ENCODE measurements at places on chromosomes 3 and 15.

DNA sequence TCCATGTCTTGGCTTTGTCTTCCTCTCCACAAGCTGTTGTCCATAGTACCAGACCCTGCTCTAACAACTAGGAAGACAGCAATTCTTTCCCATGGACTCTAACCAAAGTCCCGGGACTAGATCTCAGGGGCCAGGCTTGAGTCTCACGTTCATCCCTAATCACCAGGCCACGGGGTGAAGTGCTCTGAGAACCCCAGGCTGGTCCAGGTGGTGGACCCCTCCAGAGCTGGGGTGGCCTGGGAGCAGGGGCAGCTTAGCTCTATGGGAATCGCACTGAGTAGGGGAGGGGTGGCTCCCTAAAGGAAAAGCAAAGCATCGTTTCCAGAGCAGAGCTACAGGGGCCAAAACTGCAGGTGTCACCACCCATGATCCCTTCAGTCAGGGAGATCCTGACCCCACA is 150.9 kb downstream of the TPRA1 start:
- DNase-seq: no peak

DNA sequence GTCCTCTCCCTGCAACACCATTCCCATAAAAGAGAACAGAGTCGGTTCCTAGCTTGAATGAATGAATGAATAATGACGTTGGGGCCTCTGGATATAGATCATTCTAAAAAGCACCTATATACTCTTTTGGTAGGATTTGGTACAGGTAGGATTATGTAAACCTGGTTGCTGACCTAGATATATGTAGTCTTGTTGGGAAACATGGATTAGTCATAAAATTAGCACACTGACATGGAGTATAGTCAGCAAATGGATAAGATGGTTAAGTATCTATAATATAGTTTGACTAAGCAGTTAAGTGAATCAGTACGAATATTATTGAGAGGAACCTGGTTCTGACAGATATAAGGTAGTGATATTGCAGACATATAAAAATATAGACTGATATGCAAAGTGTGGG is 142.5 kb downstream of the FILIP1L start:
- no peak for DNase-seq

DNA sequence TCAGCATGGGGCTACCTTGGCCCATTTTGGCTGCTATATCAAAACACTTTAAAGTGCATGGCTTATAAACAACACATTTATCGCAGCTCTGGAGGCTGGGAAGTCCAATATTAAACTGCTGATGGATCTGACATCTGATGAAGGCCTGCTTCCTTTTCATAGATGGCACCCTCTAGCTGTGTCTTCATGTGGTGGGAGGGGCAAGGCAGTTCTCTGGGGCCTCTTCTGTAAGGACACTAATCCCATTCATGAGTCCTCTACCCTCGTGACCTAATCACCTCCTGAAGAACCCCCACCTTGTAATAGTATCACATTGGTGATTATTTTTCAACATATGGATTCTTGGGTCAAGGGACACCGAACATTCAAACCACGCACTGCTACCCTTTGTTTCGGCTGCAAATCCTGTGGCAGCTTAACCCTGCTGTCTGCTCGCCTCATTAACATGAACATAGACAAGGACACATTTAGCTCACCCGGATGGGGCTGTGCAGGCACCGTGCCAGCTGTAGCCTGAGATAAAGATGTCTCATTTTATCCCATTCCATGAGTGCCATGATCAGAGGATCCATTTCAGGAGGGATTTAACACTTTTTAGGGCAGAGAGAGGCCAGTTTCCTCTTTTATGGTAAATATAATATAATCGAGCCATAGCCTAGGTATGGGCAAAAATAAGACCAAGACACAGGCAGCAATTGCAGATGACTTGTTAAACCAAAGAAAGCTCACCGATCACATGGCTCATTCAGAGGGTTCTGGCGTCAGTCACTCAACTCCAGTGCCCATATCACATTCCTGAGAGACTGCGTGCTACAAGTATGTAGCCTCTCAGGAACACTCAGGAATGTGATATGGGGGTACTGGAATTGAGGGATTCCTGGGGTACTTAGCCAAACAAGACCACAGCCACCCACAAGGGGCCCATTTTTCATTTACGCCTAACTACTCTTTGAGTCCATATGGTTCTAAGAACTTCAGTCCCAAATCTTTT is 251.1 kb upstream of the ST8SIA2 start:
- no peak for DNase-seq

- DNase-seq: no peak
These were observed 84.3 kb downstream of the IQSEC1 start for GRCh38 chr3:12988728-12989454.

GRCh38 chr3:175307642-175308041 is 448.5 kb downstream of the NAALADL2 start:
- no peak for DNase-seq

- no peak for DNase-seq
These were observed at the start of gene ADAMTS9 for GRCh38 chr3:64687781-64688604. Gene ADAMTS9 (minus strand): TSS chr3:64688000. CDS start chr3:64687657, 343 bp downstream.

DNA sequence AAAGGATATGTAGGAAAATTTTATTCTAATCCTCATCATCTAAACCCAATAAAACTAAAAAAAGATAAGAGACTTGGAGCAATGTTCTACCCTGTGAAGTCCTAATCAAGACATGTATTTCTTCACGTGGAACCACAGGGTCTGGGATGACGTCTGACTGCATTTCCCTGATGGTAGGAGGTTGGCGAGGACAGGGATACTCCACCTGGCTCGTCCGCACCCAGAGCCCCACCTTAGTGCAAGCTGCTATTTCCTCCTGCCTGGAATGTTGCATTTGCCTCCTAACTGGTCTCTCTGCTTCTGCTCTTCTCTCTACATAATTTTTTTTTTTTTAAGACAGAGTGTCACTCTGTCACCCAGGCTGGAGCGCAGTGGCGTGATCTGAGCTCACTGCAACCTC is 57.7 kb upstream of the RASGRP1 start:
- DNase-seq: no peak

- DNase-seq: no peak
These were observed at the start of gene UTS2B for GRCh38 chr3:191329654-191330529. Gene UTS2B (minus strand): TSS chr3:191330526. CDS start chr3:191282189, 48,337 bp downstream.

GRCh38 chr3:187963677-187964385 is 190.1 kb upstream of the LPP start:
- DNase-seq: no peak

DNA sequence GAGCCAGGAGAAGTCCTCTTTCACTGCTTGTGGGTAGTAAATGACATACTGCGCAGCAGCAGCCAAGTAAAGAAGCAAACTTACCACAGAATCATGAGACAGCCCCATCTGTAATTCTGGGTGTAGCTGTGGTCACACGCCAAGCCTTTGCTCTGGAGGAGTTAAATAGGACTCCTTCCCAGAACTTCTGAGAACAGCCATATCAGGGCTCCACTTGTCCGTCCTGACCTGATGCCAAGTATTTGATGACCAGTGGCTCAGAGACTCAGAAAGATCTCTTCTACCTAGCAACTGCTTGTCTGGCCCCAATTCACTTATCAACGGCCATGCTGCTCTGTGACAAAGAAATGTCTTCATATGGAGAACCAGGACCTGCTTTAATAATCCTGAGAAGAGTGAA is 20.6 kb upstream of the GOLIM4 start:
- no peak for DNase-seq

DNA sequence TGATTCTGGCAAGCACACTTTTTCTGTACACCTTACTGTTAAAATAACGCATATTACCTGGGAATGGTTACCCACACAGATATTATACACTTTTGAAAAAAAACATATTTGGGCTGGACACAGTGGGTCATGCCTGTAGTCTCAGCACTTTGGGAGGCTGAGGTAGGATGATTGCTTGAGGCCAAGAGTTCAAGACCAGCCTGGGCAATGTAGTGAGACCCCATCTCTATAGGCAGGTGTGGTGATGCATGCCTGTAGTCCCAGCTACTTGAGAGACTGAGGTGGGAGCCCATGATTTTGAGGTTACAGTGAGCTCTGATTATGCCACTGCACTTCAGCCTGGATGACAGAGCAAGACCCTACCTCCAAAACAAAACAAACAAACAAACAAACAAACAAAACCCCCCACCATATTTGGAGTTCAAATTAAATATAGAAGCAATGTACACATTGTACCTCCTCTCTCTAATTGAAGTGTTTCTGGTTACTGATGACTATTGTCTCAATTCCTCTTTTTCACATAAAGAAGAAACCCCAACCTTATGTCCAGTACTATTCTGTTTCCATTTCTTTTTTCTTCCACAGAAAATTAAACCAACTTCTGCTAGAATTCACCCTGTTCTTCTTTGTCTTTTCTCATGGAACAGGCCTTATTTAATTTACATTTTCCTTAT is 152.6 kb upstream of the UMPS start:
- DNase-seq: no peak

DNA sequence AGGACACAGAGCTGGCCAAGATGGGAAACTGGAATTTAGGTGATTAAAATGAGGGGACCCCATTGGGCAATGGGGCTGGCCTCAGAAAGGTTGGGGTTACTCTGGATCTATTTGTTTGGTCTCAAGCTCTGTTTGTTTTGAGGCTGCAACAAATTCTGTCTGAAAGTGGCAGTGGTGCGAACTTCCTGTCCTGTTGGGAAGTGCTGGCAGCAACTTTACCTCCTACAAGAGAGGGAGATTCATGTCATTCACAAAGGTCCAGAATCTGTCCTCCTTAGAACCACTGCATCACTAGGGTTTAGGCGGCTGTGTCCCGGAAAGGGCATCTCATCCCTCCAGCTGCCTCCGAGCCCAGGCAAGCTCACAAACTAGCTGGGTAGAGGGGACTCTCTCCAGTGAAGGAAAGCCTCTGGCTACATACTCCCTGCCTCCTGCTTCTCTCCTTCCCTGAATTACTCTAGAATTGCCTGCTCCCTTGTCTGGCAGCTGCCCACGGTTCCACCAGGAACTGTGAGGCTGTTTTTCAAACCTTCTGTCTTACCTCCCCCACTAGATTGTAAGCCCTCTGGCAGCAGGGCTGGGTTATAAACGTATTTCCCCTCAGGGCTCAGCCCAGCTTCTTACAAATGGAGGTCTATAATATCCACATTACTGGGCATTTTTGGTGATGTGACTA is 23.6 kb downstream of the MEGF11 start:
- DNase-seq: no peak

- DNase-seq: no peak
These were observed 5.9 kb downstream of the ISG20 start for GRCh38 chr15:88644741-88645140.

DNA sequence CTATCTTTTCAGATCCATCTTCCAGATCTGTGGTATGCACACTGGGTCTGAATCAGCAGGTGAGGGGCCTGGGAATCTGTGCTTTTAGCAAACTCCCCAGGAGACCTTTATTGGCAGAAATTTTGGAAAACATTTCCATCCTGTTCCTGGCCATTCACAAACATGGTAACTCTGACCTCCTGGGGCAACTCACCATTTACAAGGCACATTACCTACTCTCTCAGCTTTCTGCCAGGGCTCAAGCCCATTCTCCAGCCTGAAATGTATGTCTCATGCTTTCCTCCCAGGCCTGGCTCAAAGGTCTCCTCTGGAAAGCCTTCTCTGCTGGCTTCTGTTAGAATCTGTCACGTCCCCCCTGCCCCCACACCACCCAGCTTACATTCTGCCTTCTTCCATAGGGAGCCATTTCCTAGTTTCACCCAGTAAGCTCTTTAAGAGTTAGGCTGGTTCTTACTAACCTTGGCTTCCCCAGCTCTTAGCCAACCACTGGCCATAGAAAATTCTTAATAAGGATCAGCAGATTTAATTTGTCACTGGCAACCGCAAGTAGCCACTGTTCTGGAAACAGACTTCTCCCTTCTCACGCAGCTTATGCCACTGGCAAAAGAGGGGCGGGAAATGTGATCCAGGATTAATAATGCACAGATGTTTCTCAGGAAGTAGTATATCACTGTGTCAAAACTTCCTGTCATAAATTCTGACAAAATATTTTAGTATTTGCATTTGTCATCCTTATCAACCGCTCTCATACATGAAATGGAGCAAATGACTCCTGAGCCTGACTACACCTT is 55.0 kb downstream of the RORA start:
- no peak for DNase-seq

DNA sequence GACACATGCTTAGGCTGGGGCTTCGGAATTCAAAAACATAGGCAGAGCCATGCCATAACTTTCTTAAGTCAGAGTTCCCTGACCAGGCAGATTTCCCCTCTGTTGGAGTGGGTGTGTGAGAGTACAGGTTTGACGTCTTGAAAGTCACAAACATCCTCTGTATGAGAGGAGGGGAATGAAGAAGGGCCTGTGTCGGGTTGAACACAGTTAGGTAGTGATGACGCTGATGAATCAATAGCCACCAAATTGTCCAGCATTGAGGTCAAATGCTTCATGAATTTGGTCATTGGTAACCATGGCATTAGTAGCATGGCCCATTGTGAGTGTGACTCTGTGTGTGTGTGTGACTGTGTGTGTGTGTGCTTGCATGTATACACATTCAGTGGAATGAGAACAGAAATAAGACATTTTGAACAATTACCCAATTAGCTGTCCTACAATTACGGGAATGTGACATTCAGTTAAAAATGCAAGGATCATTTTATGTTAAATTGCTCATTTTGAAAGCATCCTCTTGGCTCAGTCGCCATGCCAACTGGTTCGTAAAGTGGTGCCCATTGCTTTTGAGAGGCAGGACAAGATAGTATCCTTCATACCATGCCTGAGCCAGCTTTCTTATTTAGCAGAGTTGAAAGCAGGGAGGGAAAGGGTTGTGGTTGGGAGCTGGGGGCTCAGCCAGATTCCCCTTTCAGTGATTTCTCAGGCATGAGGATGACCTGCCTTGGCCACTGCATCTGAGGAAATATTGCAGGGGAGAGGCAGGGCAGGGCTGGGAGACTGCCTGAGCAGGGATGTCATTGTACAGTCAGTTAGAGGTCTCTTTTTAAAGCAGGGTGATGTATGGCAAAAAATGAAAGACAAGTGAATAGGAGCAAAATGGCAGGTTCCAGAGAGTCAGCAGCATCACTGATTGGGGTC is 35.4 kb downstream of the RBP2 start:
- no peak for DNase-seq

DNA sequence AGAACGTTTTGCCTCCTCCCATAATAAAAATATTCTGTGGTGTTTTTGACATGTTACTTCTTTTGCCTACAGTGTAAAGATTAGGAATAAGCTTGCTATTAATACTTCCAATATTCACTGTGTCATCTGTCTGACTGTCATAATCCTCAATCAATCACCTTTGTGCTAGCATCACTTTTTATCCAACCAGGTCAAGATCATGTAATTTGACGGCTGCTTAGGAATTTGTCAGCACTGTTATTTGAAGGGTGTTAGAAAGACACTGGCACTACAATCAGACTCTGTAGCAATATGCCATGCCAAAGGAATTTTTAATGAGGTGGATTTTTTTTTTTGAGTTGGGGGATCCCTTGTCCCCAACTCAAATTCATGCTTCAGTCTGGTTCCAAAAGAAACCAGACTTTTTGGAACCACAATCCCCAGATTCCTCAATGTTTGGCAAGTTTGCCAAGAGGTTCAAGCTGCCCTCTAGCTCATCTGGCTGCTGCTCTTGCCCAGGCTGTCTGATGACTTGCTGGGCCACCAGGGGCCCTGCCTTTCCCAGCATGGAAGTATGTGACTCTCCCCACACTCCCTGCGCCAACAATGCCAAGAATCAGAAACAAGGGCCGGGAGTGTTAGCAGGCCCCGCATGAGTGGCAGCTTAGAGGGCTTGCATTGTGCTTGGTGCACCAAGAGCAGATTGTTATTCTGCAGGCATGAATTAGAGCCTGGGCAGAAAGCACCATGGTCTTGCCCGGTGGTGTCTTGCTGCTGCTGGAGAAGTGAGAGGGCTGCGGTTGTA is 58.6 kb upstream of the TSC22D2 start:
- no peak for DNase-seq
